ENCODE measurements at places on chromosomes 6 and 20. TPM values are rescaled to one million over a fixed set of nuclear protein-coding genes. Genes with fewer than 3 reads are reported as not detected.

CUTA gene
- total RNA-seq, result 103 TPM

JAG1 gene
- total RNA-seq, result 96.7 TPM

CRISP3 gene
- not detected for total RNA-seq

MMP24OS gene
- 87.6 TPM for total RNA-seq

KIF25 gene
- 0.93 TPM for total RNA-seq

DEF6 gene
- total RNA-seq, result 7.8 TPM

LY6G6F gene
- total RNA-seq, result not detected

HIVEP2 gene
- total RNA-seq, result 13.2 TPM

PPIL6 gene
- 2.3 TPM for total RNA-seq

SLC17A3 gene
- total RNA-seq, result not detected

SYCP2L gene
- total RNA-seq, result 0.93 TPM

ABHD16B gene
- total RNA-seq, result not detected

TIAM2 gene
- total RNA-seq, result 5.9 TPM

ZNF334 gene
- 0.90 TPM for total RNA-seq

LPA gene
- not detected for total RNA-seq

ANKRD66 gene
- not detected for total RNA-seq

MMP24 gene
- total RNA-seq, result 0.35 TPM

SF3B5 gene
- total RNA-seq, result 106 TPM

SERINC3 gene
- total RNA-seq, result 123 TPM

ZSWIM1 gene
- 10.0 TPM for total RNA-seq

TNF gene
- 1.2 TPM for total RNA-seq

LRRN4 gene
- 0.13 TPM for total RNA-seq

SPEF1 gene
- not detected for total RNA-seq

MCM8 gene
- 4.3 TPM for total RNA-seq

NOX3 gene
- not detected for total RNA-seq

TCF21 gene
- total RNA-seq, result 5.2 TPM

All from mesenteric fat pad (tissue), 1 donor.